ENCODE measurements at places on chromosomes 1 and 21.

DNA sequence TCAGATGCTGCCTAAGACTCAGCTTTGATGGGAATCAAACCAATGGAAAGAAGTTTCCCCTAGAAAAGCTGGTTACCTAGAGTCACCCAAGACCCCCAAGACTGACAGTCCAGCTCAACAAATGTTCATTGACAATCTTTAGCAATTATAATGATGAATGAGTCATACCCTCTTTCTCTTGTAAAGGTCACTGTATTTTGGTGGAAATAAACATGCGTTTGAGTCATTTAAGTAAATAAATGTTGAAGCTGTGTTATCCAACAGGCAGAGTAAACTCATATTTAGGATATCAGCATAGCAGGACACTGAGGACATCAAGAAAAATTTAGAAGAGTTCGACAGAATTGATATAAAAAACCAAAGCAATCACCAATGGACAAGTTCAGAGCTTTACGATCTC is 295.9 kb downstream of the RGS7 start:
- DNase-seq: no peak

DNA sequence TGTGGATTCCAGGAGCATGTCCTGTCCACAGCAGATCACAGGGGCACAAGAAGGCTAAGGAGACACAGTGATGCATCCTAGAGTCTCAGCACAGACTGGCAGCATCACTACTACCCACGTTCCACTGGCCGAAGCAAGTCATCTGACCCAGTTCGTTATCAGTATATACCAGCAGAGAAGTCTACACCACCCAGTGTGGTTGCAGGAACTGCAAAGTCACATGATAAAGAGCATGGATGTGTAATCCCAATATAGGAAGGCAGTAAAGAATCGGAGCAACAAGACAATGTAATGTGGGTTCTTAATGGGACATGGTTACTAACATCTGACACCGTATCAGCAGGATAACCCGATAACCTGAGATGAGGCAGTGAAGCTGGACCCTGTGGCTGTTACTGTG is 246.6 kb downstream of the RRAGC start:
- no peak for DNase-seq

DNA sequence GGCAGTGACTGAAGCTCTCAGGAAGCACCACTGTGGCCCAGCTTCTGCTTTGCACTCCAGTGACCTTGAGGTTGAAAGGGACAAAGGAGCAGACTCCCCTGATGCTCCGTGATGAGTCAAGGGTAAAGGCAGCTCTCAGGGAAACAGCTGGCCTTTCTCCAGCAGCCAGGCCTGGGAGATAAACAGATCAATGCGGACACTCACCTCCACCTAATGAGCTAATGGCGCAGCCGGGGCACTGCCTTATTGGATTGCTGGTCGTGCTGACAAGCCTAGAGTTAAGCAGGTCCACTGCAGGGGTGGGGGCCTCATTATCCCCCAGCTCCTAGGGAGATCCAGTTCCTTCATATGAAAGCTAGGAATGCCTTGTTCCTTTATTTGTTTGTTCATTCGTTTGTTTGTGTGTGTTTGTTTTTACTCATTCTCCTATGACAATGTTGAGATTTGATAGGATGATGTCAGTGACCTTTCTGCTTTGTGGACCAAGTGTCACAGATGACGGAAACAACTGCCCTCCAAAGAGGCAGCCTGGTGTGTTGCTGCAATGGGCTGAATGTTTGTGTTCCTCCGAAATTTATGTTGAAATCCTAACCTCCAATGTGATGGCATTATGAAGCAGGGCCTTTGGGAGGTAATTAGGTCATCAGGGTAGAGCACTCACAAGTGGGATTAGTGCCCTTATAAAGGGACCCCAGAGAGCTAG is 141.4 kb upstream of the BEND5 start:
- DNase-seq: no peak

GRCh38 chr1:98949621-98950020 is 55.0 kb downstream of the PLPPR5 start:
- no peak for DNase-seq

DNA sequence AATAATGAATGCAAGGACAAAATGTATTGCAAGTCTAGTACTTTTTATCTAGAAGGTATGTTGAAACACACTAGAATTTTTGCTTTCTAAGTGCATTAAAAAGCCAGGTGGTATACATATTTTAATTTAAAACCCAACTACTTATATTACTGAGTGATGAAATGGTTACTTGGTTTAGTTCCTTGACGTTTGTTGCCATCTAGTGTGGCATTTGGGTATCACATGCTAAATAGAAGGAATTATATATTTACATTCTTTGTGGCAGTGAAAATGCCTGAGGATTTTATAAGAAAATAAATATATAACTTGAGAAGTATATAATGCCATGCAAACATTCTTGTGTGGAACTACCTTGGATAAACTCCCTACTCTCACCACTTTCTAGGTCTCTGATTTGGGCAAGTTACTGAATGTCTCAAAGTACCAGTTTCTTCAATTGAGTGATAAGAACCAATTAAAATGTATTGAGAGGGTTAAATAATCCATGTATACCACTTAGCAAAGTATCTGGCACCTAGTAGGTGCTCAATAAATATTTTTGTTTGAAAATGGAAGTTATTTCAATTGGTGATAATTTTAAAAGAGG is 69.6 kb downstream of the SDCCAG8 start:
- DNase-seq: no peak

- DNase-seq: no peak
These were observed 792 bp downstream of the SNX7 start for GRCh38 chr1:98662356-98662670.

Measured in stimulated activated CD8-positive, alpha-beta memory T cell treated with anti-CD3 and anti-CD28 coated beads, Interleukin-7, amount 100 ng/mL, for 1 hour (primary cell).